ENCODE measurements at places on chromosomes 3 and 15.

GRCh38 chr15:93614386-93615104 lies 525.5 kb upstream of the RGMA start:
- no peak for DNase-seq

- no peak for DNase-seq
Measured at GRCh38 chr3:124032311-124032880, 40.5 kb upstream of the ROPN1 start.

DNA sequence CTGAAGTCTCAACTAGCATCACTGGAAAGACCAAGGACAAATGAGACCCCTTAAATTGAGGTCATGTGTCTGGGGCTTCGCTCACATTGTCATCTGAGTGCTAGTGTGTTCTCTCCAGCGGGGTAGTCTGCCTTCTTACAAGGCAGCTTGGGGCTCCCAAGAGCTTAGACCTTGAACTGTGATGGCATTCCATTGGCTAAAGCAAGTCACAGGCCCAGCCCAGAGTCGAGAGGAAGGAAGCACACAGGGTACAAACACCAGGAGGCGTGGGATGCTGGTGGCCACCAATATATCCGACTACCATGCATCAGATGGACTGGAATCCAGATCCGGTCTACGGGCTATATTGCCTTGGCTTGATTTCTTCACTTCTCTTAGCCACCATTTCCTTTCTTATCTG lies 31.5 kb upstream of the DYNC1LI1 start:
- no peak for DNase-seq

DNA sequence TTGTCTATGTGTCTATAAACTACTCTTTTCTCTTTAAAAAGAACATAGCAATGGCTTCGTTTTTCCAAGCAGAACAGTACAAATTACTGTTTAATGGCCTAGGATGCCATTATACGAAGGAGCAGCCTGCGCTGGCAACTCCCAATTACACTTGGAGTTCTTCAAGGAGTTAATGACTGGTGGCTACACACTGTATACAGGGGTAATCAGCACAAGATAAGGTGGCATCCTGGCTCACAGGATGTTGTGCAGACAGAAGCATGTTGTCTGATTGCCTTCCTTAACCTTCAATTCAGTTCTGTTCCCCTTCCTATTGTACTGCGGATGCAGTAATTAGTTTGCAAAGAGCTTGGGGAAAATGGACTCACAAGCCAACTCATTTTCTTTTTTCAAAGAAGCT lies 250.7 kb upstream of the ROBO2 start:
- DNase-seq = no peak

- no peak for DNase-seq
Measured at GRCh38 chr15:29988701-29989100, 94.1 kb upstream of the GOLGA8J start.

DNA sequence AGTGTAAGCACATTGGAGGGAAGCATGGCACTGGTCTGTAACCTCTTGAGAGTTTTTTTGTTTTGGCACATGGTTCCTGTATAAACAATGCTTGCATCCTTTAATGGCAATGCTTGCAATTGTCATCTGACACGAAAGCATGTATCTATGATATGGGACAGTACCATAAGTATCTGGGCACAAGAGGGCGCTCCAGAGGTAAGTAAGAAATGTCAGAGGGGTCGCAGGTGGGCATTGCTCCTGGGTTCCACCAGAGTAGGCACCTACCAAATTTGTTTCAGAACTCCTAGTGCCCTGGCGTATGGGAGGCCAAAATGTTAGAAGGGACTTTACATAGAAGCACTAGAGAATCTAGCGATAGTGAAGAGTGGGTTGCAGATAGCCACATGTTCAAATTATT lies 58.7 kb upstream of the BCHE start:
- DNase-seq = peak; percentile 28

- no peak for DNase-seq
Measured at GRCh38 chr3:56192001-56192400, 276.3 kb downstream of the ERC2 start.
